ENCODE measurements at places on chromosomes 3 and 15. TPM values are rescaled to one million over a fixed set of nuclear protein-coding genes. Genes with fewer than 3 reads are reported as not detected.

HYAL1 gene
- total RNA-seq: 0.50 TPM

KBTBD8 gene
- 0.56 TPM for total RNA-seq

SLC12A6 gene
- total RNA-seq: 6.9 TPM

GUCA1C gene
- total RNA-seq: not detected

STAB1 gene
- total RNA-seq: not detected

MESD gene
- total RNA-seq: 39.4 TPM

DGKG gene
- total RNA-seq: 12.1 TPM

CRYGS gene
- total RNA-seq: 0.44 TPM

SAXO2 gene
- total RNA-seq: 3.3 TPM

DUSP7 gene
- total RNA-seq: 15.4 TPM

PRSS50 gene
- total RNA-seq: not detected

SIDT1 gene
- 0.96 TPM for total RNA-seq

SLC7A14 gene
- not detected for total RNA-seq

GCNT3 gene
- total RNA-seq: 195 TPM

IQCH gene
- 3.5 TPM for total RNA-seq

LYSMD4 gene
- total RNA-seq: 3.8 TPM

IQCF5 gene
- total RNA-seq: not detected

SAMD7 gene
- total RNA-seq: not detected

SH3GL3 gene
- 0.46 TPM for total RNA-seq

REC114 gene
- not detected for total RNA-seq

SOX14 gene
- not detected for total RNA-seq

MAGI1 gene
- total RNA-seq: 3.2 TPM

DZIP1L gene
- 6.5 TPM for total RNA-seq

STXBP5L gene
- not detected for total RNA-seq

NR2E3 gene
- 0.15 TPM for total RNA-seq

DTWD1 gene
- 5.1 TPM for total RNA-seq

XXYLT1 gene
- 12.4 TPM for total RNA-seq

CCNB2 gene
- total RNA-seq: 103 TPM

EPHA6 gene
- not detected for total RNA-seq

A4GNT gene
- total RNA-seq: not detected

NR2F2 gene
- 26.6 TPM for total RNA-seq

SAMMSON gene
- total RNA-seq: not detected

LMAN1L gene
- total RNA-seq: not detected

RTP4 gene
- total RNA-seq: not detected

CELSR3 gene
- total RNA-seq: 4.7 TPM

WDR76 gene
- total RNA-seq: 13.2 TPM

CILP gene
- total RNA-seq: 0.04 TPM

EPHA3 gene
- total RNA-seq: not detected

MYRIP gene
- total RNA-seq: not detected

RAB7A gene
- total RNA-seq: 184 TPM

UPK1B gene
- total RNA-seq: 12.4 TPM

C3orf20 gene
- 0.03 TPM for total RNA-seq
